ENCODE measurements at places on chromosomes 12 and 14. TPM values are rescaled to one million over a fixed set of nuclear protein-coding genes. Genes with fewer than 3 reads are reported as not detected.

GRCh38 chr12:41556176-41556575, 368.1 kb downstream of the PDZRN4 start:
- no peak for DNase-seq

GRCh38 chr14:65791191-65791981, 378.9 kb downstream of the FUT8 start:
- DNase-seq = no peak

DNA sequence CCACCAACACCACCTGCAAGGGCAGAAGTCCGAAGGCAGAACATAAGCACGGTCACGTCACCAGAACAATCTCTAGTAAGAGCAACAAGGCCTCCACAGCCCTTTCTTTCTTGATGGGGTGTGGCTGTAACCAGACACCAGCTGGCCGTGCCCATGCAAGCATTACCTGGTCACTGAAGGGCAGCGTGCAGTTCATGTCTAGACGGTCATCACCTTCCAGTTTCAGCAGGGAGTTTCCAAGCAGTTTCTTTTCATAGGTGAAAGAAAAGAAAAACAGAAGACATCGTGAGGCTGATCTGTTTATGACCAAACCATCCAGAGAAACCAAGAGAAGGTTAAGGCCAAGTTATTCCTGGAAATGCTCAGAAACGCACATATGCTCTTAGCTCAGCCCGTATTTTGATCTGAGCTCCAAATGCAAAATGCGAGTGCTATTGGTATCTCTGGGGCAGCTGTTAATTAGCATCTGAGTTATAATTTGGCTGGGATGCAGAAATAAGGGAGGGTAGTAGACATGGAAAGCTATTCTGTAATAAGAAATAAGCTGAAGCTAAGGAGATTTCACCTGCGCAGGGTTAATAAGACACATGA, 42.5 kb downstream of the PRKAB1 start:
- DNase-seq = no peak

- peak; percentile 60 for DNase-seq
Observed at GRCh38 chr14:38404616-38405015, 148.7 kb upstream of the CLEC14A start.

DNA sequence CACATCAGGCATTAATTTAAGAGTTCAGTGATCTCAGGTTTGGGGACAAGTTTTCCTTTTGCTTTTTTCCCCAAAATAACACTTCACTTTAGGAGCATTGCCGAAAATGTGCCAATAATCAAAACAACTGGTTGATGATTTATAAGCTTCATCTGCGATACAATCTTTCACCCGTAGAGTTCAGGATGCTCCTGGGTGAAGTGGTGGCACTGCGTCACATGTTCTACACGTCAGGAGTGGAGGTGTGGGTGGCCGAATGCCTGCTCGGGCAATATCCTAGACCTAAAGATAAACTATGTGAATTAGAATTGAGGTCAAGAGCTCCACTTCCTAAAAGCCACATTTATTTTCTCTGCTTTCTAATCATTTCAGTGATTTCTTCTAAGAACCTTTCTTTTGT, 70.9 kb upstream of the DICER1 start:
- DNase-seq = no peak

DNA sequence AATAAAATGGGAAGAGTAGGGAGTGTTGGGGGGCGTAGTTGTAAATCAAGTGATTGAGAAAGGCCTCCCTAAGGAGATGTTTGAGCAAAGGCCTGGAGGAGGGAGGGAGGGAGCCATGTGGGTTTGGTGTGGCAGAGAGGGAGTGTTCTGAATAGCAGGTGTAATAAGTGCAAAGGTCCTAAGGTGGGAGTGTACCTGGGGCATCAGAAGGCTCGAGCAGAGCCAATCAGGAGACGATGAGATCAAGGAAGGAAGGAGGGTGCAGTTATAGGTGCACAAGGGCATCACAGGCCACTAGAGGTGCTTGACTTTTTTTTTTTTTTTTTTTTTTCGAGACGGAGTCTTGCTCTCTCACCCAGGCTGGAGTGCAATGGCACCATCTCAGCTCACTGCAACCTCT, 77.9 kb upstream of the PLXNC1 start:
- DNase-seq = no peak

The TAS2R14 gene
- total RNA-seq = 2.1 TPM

The FIGNL2 gene
- 0.17 TPM for total RNA-seq

The SVOP gene
- total RNA-seq = not detected

All from fibroblast of lung (primary cell).